ENCODE measurements at places on chromosomes 13 and 19.

DNA sequence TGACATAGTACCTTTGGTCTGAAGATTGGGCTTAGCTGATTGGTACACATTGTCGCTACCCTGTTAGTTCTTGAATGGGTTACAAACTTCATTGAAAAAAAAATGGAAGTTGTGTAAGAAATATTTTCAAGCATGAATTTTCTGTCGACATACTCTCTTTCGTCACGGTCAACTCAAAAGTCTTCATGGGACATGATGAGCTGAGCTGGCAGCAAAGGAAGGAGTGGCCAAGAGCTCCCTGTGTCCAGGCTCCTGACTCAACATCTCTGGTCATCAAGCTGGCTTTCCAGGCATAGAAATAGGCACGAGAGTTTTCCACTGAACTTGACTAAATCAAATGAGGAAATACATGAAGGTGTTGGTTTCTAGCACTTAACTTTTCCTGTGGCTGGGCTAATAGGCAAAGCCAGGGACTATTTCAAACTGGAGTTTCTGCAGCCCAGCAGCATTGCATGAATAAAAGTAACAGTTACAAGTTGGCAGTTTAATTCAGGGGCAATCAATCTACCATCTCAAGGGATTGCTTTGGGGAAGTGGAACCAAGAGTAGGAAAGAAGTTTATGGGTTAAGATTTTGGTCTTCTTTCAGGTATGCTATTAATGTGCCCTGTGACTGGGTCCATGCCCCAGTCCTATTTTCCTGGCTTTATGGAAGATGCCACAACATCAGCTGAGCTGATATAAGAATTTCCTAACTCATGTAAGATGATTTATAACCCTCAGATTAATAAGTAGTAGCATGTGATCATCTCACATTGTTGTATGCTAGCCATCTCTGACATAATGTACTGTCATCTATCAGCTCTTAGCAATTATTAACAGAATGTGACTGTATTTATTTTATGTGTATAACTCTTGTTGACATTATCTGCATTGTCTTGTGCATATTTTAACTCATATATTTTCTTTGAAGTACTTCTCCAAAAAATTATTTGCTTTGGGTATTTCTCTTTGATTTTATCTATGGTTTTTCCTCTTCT lies 385.8 kb downstream of the DLEU7 start:
- no peak for DNase-seq

GRCh38 chr19:33245948-33246708 lies 20.5 kb upstream of the SLC7A10 start:
- no peak for DNase-seq

DNA sequence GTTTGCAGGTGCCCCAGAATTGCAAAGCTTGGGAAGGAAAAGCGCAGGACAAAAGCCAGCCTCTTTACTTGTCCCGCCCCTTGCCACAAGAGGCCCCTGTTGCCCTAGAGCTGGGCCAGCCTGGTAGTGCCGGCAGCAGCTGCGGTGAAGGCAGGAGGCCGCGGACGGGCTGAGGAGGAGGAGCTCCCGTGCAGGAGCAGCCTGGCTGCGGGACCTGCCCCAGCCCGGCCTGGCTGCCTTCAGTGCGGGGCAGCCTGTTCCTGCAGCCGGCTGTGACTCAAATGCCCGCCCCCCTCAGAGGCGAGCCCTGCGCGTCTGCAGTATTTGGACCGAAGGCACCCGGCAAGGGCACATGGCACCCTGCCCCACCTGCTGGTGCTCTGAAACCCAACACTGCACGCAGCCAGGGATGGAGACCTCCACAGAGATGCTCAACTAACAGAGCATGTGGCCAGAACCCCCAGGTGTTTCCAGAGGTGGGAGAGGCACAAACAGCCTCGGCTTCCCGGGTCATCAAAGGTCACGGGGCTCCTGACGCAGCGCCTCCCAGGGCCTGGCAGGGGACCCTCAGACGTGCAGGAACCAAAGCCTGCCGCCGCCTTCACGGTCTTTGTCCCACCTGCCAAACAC lies 29.7 kb downstream of the NAXD start:
- DNase-seq, result no peak

DNA sequence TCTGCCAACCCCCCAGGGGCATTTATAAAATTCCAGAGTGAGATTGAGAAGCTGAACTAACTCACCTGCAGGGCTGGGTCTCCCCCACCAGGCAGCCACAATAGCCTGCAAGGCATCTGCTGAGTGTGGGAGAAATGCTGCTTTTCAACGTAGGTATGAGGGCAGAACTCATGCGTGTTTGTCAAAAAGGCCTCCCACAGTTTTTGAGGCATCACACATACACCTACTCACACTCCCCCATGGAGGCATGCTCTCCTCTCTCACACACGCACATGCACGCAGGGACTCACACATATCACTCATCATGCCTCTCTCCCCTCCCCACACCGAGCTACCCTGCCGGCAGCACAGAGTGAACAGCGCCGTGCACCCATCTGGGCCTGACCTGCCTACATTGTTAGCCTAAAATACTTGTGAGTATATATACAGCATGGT lies 390.5 kb downstream of the FGF9 start:
- DNase-seq, result no peak

DNA sequence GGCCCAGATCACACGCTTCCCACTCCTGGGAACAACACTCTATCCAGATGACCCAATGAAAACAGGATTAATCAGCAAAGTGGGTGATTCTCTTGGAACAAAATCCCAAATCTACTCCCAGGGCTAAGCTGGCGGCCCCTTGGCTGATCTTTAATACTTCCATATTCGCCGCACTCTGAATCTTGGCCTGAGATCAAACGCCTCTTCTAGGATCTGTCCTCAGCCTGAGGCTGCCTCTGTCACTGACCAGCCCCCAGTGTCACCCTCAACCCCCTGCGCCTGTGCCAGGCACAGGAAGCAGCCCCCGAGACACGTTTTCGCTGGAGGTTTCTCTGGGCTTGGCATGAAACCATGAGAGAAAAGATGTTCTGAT lies 2.4 kb upstream of the CTXN1 start:
- DNase-seq, result no peak

DNA sequence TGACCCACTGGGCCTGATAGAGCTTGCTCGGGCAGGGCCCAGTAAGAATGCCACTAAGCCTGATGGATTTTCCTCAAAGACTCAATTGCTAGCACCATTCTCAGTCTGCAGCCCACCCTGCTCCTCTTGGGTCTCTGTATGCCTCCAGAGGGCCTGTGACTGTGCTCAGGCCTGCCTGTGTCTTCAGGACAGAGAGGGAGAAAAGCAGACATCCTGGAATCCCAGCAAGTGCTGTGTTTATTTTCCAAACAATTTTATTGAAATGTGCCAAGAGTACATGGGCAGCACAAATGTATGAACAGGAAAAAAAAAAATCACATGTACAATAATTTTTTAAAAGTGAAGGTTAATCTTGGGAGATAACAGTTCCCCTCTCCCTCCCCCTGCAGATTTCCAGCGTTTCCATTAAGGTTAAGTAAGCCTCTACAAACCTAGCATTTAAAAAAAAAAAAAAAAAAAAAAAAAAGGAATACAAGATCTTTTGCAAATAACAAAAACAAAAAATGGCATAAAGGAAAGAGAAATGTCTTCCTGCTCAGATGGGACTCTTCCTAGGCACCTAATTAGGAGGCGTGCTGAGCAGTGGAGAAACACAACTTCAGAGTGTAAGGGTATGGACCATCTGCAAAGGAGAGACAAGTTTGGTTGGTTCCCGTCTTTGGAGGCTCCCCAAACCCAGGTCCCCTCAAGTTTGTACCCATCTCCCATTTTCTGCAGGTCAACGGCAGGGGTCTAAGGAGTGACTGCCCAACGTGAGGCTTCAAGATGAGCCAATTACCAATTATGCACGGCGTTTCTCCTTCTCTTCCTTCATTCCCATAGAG lies 4.8 kb upstream of the ECH1 start:
- no peak for DNase-seq

DNA sequence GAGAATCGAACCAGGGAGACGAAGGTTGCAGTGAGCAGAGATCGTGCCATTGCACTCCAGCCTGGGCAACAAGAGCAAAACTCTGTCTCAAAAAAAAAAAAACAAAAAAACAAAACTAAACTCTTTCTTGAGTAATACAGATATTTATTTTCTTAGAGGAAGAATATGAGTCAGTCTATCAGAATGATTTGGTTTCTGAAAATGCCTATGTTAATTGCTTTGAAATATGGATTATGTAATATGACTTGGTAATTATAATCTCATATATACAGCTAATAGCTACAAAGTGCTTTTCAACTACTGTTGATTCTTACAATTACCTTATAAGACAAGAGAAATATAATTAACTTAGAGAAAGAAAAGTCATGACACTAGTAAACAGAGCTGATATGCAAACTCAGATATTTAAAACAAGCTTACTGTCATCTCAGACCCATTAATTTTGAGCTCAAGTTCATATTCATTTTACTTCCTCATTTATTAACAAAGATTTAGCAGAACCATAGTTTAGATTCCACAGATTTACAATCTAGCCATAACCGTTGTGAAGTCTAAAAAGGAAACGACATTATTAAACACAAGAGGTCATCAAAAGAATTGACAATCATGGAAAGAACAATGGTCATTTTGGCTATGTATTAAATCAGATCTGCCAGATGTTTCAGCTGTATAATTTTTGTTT lies 88.0 kb downstream of the TBC1D4 start:
- DNase-seq, result no peak

- DNase-seq, result no peak
These were observed 26.7 kb upstream of the RNASEH2B start for GRCh38 chr13:50882816-50883435.

- DNase-seq, result no peak
These were observed 344.9 kb upstream of the KLF12 start for GRCh38 chr13:74479124-74479523.

DNA sequence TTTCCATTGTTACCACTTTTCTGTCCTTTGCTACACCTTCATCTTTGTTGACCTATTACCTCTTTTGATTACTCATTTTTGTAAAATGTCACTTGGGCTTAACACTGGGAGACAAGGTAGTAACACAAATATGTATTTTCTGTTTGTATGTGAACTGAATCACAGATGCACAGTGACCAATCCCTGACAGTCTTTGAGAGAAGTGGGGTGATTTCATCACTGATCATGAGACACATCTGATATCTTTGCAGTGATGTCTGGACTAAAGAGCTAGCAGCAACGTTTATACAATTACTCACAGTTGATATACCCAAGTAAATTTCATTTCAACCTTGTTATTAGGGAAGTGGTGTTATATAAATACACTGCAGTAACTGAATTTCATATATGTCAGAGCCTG lies 1397.4 kb upstream of the SPRY2 start:
- DNase-seq, result no peak

DNA sequence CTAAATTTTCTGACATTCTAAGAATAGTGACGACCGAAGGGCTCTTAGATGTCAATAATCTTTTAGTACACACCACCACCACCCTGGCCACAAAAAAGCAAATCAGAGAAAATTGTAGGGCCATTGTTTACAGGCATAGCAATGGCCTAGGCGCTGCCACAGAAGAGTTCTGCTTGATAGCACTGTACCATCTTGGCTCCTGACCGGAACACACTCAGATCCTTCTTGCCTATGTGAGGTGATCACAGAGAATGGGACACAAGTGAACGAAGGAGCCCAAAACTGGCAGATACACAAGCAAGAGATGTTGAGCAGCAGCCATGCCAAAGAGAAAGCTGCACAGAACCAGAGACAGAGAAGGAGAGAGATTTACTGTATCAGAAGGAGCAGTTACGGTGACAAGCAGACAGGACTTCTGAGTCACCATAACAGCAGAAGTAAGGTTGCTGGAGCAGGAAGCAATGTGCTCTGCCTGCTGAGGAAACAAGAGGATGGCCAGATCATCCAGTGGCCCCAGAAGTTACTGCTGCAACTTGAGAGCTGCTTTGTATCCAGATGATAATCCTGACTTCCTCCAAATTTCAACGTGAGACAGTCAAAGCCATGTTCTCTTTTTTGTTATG lies 105.2 kb downstream of the SLITRK6 start:
- no peak for DNase-seq

- DNase-seq, result no peak
These were observed 128.1 kb upstream of the TRPC4 start for GRCh38 chr13:37997641-37998040.

GRCh38 chr19:14203177-14203576 lies 2.8 kb downstream of the ADGRL1 start:
- DNase-seq, result no peak

GRCh38 chr19:31154021-31154420 lies 195.2 kb downstream of the TSHZ3 start:
- no peak for DNase-seq

- DNase-seq, result peak; percentile 80
These were observed at the start of gene CLASRP for GRCh38 chr19:45038931-45039893. TSS of gene CLASRP (plus strand) at chr19:45039045. CDS start at chr19:45040213, 1,168 bp downstream.

- peak; percentile 25 for DNase-seq
These were observed 396 bp downstream of the RTN2 start for GRCh38 chr19:45496349-45496953.

GRCh38 chr13:26760832-26761582 lies 421 bp upstream of the GPR12 start:
- no peak for DNase-seq

GRCh38 chr19:56740501-56740900 lies 68.9 kb upstream of the ZNF835 start:
- no peak for DNase-seq

DNA sequence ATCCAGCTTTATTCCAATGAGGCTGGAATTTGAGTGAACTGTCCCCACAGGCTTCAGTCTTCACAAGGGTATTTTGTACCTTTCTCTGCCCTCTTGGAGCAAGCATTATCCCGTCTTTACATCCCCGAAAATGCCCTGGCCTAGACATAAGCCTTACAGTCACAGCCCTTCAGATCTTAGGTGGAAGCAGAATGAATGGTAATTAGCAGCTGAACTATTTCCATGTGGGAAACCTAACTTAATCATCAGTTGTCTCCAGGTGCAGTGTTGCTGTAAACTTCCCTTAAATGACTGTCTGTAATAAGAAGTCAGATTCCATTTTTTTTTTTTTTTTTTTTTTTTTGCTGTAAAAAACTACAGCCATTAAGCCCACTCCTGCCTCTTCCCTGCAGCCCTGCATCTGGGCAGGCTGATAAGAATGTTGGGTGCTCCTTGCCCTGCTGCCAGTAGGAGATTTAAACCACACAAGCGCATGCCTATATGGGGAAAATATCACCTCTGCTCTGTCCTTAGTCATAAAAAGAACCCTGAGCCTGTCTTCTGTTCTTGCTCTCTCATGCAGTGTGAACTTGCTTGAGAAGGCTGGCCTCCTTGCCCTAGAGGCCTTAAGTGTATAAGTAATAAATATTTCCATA lies 426.8 kb upstream of the SLITRK5 start:
- no peak for DNase-seq

GRCh38 chr19:41218615-41219507 lies at the start of gene AXL:
TSS of gene AXL (plus strand) at chr19:41219223. CDS start at chr19:41219393, 170 bp downstream.
- no peak for DNase-seq

DNA sequence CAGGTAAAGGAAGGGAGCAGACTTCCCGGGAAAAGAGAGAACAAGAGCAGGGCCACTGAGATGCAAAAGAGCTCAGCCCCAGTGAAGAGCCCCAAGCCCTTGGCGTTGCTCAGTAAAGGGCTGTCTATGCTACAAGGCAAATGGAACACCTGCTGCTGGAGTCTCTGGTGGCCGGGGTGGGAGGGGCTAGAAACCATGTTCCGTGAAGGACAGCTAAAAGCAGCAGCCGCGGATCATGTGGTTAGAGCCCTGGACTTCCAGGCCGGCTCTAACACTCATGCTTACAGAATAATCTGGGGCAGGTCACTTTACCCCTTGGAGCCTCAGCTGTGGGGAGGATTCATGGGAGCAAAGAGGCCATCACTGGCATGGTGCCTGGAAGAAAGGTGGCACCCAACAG lies 17.8 kb downstream of the POU2F2 start:
- DNase-seq, result no peak

GRCh38 chr19:42512743-42513304 lies 15.5 kb downstream of the CEACAM1 start:
- no peak for DNase-seq

- DNase-seq, result no peak
These were observed 4.9 kb downstream of the MBNL2 start for GRCh38 chr13:97226788-97227627.

- DNase-seq, result no peak
These were observed 3.9 kb downstream of the RBM26 start for GRCh38 chr13:79402074-79402635.

Data from bone marrow (tissue), 2 donors.